ENCODE measurements at places on chromosomes 13 and 19. TPM values are rescaled to one million over a fixed set of nuclear protein-coding genes. Genes with fewer than 3 reads are reported as not detected.

SEMA6B gene
- not detected for total RNA-seq

DNA sequence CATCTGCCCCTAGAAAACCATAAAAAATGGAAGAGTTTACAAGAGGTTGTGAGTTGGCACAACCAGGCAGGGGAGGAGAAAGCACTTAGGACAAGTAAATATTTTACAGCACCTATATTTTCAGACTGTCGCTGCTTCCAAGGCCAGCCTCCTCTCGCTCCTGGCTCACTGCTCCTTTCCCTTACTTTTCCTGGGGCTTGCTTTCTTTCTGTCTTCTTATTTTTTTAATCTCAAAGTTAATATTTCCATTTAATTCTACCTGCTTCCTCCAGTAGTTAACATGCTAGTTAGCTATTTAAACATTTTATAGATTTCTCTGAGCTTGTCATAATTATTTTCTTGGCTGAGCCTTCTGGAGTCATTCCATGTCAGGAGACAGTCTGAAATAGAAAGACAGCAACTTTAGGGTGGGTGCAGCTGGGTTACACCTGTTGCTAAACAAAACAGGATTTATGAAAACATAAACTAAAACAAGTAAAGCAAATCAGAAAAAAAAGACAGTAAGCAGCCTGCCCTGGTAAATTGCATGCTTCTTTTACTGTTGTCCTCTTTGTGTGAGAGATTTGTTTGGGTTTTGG is 330.1 kb downstream of the DLEU7 start:
- peak; percentile 46 for DNase-seq

DNA sequence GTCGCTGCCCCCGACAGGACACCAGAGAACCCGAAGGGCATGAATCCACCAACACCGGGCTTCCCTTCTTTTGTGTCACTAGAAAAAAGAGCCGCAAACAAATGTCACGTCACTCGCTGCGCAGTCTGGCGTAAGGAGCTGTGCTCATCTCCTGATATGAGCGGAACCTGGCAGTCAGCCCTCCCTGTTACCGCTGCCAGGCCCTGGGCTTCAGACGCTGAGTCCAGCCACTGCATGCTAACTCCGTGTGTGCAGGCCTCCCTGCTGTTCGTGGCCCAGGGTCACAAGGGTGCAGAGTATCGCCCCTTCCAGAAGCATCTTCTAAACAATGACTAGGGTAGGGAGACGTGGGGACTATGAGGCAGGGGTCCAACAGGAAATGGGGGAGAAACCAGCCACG is 71.3 kb downstream of the SLC7A1 start:
- DNase-seq: no peak

- no peak for DNase-seq
Observed at GRCh38 chr13:44431150-44431549, 57.5 kb downstream of the SERP2 start.

DNA sequence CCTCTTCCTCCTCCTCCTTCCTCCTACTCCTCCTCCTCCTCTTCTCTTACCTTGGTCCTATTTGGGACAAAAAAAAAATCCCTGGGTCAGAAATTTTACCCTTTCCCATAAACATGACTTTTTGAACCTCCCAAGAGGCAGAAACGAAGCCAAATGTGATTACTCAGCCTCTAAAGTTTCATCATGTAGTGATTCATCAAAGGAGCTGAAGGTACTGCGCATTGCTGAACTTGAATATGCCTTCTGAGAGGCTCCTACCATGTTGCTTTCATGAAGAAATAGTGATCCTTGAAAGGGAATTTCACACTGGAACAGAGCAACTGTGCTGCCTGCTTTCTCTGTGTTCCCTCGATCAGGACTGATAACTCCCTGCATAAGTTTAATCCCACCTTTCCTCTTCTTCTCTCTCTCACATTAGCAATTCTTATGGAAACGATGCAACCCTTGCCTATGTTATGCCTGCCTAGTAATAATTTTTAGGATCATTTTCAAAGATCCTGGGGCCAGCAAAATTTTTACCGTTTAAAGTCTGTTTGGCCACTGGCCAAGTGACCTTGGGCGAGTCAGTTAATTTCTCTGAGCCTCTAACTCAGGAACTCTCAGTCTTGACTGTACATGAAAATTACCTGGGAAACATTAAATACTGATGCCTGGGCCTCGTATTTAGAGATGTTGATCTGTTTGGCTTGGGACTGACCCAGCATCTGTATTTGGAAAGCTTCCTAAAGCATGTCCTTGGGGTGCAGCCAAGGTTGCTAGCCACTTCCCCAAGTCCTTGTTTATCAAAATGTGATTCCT is 149.5 kb downstream of the DCT start:
- no peak for DNase-seq

GRCh38 chr13:48446464-48446863 is 33.6 kb upstream of the LPAR6 start:
- DNase-seq: no peak

ACP7 gene
- not detected for total RNA-seq

PLIN5 gene
- total RNA-seq: 2.2 TPM

MIA gene
- total RNA-seq: not detected

CADM4 gene
- not detected for total RNA-seq

- DNase-seq: no peak
Observed at GRCh38 chr13:108060111-108060510, 155.2 kb downstream of the LIG4 start.

Data from OCI-LY7 (cell line).